AG04450 (cell line): ENCODE measurements at places on chromosomes 6 and 20.

DNA sequence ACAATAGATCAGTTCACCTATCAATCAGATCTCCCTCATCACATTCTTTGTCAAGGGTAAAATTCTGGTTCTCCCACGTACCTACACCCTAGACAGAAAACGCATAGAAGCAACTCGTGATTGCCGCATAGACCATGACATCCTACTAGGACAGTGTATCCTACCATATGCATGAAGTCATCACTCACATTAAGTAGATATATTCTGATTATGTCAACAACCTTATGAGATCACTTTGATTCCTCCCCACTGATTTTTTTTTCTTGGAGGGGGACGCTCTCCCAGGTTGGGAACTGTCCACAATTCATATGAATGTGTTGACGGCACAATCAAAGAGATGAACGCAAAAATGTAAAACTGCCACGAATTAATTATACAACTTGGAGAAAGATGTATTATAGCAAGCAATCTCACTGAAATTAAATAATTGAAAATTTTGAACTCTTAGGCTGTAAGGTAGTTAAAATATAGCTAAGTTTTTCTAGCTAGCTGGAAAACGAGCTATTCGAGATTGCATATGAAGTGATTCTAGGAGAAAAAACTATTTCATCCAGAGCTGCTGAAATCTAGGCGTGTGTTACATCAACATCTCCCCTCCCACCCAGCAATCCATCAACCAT lies 82.5 kb upstream of the CCDC28A start:
- DNase-seq = no peak

DNA sequence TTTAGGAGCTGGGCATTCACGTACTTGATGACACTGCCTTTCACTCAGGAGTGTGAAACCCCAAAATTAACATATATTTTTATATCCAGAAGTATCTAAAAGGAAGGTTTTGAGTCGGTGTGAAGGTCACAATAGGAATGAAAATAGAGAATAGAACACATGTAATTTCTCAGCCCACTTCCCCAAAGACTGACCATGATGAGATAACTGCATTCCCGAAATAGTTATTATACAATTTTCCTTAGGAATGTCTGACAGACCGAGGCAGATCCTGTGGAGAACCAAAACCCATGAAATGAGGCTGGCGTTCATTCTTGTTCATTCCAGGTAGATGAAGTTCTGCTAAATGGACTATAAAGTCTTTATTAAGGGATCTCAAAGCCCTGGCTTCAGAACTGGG lies 10.3 kb downstream of the NSFL1C start:
- DNase-seq = no peak

GRCh38 chr6:89970609-89971337 lies 76.5 kb downstream of the GJA10 start:
- no peak for DNase-seq

- DNase-seq = no peak
Measured at GRCh38 chr6:157790548-157791160, 32.4 kb upstream of the SNX9 start.

- no peak for DNase-seq
Measured at GRCh38 chr20:39518654-39519053, 556.5 kb downstream of the DHX35 start.

DNA sequence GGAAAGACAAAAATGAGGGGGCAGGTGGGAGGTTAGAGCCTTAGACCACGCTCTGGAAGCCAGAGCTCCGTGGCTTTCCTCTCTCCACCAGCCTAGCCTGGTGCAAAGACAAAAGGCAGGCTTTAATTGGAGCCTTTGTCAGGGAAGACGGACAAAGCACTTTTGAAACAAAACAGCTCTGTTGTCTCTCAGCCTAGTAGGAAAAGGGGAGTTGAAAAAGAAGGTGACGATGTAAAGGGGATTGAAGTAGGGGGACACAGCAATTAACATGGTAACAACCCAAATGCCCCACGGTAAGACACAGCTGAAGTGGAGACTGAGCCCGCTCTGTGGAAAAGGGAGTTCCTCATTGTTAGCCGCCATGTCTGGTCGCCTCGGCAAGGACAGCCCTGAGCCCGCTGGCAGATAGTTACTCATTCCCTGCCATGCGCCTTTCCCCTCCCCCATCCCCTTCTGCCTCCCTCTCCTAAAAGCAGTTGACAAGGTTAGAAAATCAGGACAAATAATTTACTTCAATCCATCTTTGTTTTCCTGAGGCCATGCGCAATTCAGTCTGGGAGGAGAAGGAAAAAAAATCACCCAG lies 93.0 kb downstream of the TCP11 start:
- DNase-seq = no peak

GRCh38 chr6:92779746-92780145 lies 639.6 kb downstream of the EPHA7 start:
- DNase-seq = peak; percentile 8

DNA sequence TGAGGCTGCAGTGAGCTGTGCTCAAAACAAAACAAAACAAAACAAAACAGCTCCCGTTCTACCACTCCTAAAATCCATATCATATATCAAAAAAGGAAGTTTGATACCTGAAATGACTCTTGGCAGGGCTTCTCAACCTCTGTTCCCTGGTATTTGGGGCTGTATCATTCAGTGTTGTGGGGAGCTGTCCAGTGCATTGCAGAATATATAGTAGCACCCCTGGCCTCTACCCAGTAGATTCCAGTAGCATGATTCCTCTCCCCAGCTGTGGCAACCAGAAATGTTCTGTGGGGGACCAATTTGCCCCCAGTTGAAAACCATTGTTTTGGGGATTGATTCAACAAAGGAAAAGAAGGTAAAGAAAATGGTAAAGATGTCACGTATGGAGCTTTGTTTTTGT lies 238.9 kb downstream of the PRL start:
- DNase-seq = no peak

DNA sequence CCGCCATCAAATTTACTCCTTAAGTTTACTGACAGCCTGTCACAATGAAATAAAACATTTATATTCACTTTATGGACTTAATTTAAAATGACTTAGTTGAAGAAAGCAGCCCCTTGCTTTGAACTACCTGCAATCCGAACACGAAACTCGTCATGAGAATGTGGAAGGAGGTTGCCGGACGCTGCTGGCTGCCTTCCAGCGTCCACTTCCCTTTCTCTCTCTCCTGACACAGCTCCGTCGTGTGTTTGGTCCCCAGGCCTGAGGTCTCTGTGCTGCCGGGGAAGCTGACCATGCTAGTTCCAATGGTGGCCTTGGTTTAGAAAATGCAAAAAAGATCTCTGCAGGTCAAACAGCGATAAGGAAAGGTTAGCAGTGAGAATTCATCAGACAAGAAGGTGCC lies 519.7 kb downstream of the CDH26 start:
- no peak for DNase-seq

- DNase-seq = peak; percentile 36
Measured at GRCh38 chr6:18308070-18308735, 43.9 kb upstream of the DEK start.

- DNase-seq = no peak
Measured at GRCh38 chr6:99614430-99615186, 8.0 kb downstream of the PRDM13 start.

DNA sequence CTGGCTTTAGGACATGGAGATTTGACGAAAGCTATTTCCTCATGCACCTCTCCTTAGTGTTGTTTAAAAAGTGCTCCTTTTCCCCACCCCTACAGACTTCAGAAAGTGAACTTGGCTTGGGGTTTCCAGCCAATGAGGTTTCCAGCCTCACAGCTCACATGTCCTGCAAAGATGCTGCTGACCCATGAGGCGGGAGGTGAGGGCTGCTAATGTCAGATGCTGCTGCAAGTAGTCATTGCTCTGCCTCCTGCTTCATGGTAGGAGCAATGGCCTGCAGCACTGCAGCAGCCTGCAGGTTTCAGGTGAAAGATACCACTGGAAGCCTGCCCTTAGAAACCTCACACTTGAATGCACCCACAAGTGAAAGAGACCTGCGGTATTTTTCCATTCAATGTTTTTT lies 112.8 kb downstream of the LAMP5 start:
- DNase-seq = no peak

- no peak for DNase-seq
Measured at GRCh38 chr6:159257846-159258245, 88.6 kb downstream of the FNDC1 start.

DNA sequence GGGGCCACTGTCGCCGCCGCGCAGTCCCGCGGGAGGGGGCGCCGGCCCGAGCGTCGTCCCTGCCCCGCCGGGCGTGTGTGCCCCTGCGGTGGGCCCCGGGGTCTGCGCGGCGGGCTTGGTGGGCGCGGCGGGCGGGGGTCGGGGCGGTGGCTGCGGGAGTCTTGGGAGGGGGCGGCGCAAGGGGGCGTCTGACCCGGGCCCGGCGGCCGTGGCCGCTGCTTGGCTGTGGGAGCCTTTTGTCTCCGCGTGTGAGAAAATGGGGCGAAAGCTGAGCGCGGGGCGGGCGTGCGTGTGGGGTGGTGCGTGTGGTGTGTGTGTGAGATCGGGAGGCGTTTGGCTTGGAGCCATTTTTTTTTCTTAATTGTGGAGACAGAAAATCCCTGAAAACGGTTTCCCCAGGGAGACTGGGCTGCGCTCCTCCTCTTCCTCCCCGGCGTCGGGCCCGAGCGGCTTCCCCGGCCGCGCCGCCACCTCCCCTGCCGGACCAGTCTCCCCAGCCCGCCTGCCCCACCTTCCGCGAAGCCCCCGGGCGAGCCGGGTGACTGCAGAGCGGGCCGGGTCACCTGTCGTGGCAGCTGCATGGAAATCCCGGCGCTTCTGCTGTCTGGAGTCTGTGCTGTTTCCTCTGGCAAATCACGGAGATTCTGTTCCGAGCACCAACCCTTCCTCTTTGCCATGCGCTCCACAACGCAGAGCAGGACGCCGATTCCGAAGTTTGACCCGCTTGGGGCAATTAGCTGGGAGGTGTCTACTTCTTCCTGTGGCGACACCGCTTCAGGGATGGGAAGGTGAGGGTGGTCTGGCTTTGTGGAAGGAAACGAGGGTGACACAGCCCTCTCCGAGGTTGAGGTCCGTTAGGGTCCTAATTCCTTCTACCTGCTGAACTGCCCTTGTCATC lies 64.4 kb downstream of the GTF2H5 start:
- DNase-seq = no peak

- DNase-seq = no peak
Measured at GRCh38 chr6:110389689-110390382, 25.5 kb downstream of the DDO start.

DNA sequence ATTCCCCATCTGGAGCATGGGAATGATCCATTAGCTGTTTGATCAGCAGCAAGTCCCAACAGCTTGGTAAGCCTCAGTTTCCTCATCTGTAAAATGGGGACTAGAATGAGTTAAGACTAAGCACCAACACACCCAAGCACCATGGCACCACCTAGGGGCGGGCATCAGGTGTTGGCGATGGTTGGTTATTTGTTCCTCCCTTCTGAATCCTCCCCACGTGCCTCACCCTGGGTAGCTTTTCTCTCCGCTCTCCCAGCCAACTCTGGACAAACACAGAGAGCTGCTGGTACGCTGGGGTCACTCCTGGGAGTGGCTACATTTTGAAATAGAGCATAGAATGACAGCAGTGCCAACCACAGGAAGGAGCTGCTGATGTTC lies 13.3 kb upstream of the ITPR3 start:
- no peak for DNase-seq

GRCh38 chr6:63661769-63662168 lies 26.2 kb downstream of the PHF3 start:
- no peak for DNase-seq

DNA sequence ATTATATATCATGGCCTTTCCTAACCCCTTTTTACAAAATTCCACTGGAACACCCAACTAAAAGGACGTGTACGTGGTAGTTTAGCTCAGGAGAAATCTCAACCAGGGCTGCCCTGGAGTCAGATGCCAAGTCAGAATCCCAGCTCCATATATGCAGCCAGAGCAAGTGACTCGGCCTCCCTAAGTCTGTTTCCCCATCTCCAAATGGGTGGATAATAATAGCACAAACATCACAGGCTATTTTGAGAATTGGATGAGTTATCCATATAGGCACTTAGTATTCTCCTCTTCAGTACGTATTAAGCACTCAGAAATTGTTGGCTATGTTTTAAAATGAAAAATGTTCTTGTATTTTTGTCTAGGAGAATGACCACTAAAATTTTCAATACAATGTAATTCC lies 481.5 kb downstream of the CD109 start:
- DNase-seq = no peak

DNA sequence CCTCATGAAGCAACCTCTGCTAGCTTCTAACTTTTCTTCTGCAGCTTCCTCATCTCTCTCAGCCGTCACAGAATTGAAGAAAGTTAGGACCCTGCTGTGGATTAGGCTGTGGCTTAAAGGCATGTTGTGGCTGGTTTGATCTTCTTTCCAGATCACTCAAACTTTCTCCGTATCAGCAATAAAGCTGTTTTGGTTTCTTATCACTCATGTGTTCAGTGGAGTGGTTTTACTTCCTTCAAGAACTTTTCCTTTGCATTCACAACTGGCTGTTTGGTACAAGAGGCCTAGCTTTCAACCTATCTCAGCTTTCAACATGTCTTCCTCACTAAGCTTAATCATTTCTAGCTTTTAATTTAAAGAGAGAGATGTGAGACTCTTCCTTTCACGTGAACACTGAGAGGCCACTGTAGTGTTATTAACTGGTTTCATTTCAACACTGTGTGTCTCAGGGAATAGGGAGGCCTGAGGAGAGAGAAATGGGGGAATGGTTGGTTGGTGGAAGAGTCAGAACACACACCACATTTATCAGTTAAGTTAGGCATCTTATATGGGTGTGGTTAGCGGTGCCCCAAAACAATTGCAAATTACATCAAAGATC lies 17.2 kb downstream of the ZSCAN23 start:
- DNase-seq = no peak

- no peak for DNase-seq
Measured at GRCh38 chr6:111721753-111722154, 116.1 kb upstream of the TRAF3IP2 start.

- DNase-seq = no peak
Measured at GRCh38 chr20:17863577-17864292, 104.9 kb downstream of the SNX5 start.

DNA sequence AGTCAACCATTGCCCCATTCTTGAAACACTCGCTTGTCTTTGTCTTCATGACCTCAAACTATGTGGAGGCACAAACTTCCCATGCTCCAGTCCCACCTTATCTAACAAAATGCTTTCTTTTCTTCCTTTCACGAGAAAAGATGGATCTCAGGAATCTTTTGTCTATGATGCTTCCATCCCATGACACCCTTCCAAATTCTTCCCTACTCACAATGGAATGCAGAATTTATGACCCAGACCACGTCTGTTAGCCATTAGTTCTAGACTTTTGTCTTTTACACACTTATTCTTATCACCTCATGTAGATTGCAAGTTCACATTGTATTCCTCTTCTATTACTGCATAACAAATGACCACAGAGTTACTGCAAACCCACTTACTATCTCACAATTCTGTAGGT lies 24.2 kb upstream of the LAMP5 start:
- DNase-seq = no peak
